Amniotic epithelial cell (primary cell): ENCODE measurements at places on chromosomes 2 and 18.

GRCh38 chr2:20178666-20179465 is 46.1 kb downstream of the SDC1 start:
- no peak for DNase-seq

DNA sequence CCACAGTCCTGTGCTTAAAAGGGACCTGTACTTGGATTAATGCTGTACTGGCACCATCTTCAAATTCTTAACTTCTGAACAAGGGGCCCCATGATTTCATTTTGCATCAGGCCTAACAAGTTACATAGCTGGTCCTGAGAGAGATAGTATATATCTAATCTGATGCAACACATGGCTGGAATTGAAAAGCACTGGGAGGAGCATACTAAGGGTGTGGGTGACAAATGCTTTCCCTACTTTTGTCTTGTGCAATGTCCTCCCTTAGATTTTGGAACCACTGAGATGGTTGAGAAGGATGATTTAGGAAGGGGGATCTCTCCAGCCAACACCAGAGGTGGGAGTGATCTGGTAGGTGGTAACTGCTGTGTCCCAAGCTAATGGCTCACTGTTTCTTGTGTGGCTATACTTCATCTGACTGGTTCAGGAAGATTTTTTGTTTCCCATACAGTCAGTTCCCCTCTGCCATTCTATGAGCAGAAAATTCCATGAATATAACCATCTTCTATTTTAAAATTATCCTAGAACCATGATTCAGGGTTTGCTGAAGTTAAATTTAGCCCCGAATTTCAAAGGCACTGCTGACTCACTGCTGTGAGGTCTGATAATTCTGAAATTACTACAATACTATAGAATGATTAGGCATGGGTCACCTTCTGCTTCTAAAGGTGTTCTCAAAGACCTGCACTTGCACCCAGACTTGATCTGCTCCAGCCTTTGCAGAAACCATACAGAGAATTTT is 108.3 kb upstream of the NCKAP5 start:
- peak; percentile 11 for DNase-seq

- no peak for DNase-seq
Observed at GRCh38 chr2:217736776-217737550, 265.8 kb downstream of the TNS1 start.

DNA sequence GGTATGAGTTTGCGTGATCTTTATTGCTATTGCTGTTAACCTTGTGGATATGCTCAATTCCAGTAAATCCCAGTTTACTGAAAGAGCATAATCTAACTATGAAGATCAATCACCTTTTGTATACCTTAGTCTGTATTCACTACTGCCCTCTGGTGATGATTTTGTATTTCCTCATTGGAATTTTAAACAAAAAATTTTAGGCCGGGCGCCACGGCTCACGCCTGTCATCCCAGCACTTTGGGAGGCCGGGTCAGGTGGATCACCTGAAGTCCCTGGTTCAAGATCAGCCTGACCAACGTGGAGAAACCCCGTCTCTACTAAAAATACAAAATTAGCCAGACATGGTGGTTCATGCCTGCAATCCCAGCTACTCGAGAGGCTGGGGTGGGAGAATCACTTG is 5.1 kb downstream of the COMMD1 start:
- DNase-seq, result no peak

DNA sequence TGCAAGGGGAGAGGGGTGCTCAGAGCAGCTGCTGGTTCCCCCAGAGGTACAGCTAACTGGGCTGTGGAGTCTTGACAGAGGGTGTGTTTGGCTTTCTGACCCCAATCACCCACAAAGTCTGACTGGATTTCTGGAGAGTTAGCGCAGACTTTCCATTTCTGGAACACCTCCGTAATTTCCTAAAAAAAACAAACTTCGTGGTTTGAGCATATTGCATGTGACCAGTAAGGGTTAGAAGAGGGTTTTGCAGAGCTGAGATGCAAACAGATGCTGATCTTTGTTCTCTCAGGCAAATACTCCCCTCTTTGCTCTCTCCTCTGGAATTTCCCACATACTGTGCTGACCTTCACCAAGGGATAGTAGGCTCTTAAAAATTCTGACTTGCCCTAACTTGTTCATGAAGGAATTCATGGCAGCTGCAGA is 44.5 kb upstream of the TMEM247 start:
- no peak for DNase-seq

- no peak for DNase-seq
Observed at GRCh38 chr2:66171530-66171929, 263.4 kb upstream of the MEIS1 start.

GRCh38 chr2:6650311-6650710 is 215.4 kb downstream of the CMPK2 start:
- no peak for DNase-seq

DNA sequence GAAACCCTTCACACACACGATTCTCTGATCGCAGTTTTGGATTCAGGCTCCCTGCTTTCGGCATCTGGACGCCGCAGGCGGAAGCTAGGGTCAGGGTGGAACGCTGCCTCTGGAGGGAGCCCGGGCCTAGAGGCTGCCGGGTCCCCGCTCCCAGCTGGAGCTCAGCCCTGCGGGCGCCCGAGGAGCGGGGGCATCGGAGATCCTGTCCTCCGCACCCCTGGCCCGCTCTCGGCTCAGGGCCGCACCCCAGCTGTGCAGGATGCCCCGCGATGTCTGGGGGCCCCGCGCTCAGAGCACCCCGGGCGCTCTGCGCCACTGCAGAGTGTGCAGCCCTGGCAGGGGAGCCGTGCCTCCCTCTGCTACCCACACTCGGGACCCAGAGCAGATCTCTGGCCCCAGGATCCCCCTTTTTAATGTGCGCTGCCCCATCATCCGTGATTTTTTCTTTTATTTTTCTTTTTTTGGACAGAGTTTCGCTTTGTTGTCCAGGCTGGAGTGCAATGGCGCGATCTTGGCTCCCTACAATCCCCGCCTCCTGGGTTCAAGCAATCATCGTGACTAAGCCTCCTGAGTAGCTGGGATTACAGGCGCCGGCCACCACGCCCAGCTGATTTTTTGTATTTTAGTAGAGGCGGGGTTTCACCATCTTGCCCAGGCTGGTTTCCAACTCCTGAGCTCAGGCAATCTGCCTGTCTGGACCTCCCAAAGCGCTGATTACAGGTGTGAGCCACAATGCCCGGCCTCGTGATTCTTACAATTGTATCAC is 54.8 kb upstream of the TUBA3E start:
- DNase-seq, result no peak

DNA sequence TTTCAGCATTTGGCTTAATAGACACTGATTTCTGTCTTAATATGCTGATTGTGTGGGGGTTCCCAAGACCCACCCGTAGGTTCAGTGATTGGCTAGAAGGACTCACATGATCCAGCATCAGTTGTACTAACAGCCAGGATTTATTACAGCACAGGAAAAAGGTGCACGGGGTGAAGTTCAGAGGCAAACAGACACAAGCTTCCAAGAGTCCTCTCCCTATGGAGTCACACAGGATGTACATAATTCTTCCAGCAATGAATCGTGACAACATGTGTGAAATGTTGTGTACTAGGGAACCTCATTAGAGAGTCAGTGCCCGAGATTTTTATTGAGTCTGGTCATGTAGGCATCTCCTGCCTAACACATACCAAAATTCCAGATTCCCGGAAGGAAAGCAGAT is 52.8 kb downstream of the GALNT1 start:
- peak; percentile 13 for DNase-seq

DNA sequence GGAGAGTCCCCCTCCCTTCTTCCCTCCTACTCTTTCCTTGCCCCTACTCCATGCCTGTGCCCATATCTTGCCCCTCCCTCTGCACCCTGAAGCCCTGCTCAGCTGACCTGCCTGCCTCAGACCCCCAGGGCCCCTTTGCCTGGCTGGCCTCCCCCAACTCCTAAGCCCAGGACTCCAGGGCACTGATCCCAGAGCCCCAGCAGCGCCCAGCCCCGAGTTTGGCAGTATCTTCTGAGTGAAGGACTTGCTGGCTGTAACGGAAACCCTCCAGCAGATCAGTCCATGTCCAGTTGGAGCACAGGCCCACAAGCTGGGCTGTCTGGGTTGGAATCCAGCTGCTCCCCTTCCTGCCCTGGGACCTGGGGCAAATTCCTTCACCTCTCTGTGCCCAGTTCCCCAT is 46.0 kb downstream of the MCFD2 start:
- no peak for DNase-seq

GRCh38 chr18:1267021-1267420 is 362.4 kb downstream of the ADCYAP1 start:
- DNase-seq, result no peak

DNA sequence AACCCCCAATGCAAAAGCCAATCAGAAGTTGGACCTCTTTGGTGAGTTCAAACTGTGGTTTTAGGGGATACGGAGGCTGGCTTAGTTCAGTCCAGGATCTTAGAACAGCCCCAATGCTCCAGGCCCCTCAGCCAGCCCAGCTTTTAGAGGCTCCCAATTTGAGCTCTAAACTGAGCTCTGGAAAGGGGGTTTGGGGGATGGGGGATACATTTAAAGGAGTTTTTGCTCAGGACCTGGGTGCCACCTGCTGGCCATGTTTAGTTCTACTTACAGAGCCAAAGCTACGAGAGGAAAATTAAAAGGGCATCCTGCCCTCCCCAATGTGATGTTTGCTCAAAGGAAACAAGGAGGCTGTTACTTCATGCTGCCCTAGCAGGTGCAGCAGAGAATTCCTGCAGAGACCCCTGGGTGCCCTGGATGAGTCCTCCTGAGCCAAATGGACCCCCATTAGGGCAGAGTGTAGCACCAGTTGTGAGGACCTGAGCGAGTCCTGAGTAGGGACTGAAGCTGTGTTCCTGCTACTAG is 15.9 kb upstream of the TMEM214 start:
- DNase-seq, result peak; percentile 62

DNA sequence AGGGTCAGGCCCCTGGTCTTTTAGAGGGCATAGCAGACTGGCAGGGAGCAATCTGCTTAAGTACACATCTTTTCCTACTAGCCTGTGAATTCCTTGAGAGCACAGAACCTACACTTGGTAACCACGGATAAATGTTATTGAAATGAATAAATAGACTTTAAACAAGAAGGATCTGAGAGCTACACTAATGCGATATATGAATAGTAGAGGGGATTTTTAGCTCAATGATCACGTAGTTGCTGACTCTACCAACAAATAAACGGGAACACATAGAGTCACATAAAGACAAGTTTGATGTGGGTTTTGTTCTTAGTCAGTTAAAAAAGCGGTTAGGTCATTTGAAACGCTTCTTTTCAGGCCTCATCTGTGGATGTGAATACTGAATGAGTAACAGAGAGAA is 290.3 kb upstream of the CCDC68 start:
- no peak for DNase-seq

DNA sequence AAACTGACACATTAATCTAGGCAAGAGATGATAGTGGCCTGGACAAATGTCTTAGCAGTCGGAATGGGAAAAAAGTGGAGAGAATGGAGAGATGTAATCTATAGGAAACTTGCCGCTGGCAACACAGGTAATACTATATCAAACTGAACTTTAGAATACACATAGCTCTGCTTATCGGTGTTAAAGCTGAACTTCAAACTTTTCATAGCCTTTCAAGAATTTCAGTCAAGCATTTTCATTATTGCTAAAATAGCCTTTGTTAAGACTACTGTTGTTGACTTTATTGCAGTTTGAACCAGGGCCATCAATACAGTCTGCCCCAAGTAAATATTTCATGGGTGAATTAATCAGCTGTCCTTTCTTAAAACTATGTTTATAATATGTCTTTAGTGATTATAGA is 12.9 kb upstream of the CHST9 start:
- DNase-seq, result no peak

- DNase-seq, result peak; percentile 76
Observed at GRCh38 chr2:46701152-46701551, 214.5 kb downstream of the MCFD2 start.

DNA sequence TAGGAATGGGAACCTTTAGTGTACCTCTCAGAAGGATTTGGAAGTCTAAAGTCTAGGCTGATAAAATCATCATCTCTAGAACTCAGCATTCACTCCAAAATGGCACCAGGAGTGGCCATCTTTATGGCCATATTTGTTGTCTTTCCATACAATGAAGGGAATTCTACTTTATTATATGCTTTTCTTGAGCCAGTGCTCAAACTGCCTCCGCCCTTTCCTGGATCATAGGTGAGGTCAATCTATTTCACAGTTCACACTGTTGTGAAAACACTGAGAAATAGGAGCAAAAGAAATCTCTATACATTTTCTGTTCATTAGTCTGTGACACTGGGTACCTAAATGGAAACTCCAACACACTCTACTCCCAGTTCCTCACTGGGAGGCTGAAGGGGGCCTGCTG is 55.6 kb downstream of the SP110 start:
- no peak for DNase-seq

- peak; percentile 82 for DNase-seq
Observed at GRCh38 chr2:11155381-11156035, at the start of gene SLC66A3. SLC66A3 (plus strand) TSS chr2:11155467; CDS start chr2:11155547, 80 bp downstream.

DNA sequence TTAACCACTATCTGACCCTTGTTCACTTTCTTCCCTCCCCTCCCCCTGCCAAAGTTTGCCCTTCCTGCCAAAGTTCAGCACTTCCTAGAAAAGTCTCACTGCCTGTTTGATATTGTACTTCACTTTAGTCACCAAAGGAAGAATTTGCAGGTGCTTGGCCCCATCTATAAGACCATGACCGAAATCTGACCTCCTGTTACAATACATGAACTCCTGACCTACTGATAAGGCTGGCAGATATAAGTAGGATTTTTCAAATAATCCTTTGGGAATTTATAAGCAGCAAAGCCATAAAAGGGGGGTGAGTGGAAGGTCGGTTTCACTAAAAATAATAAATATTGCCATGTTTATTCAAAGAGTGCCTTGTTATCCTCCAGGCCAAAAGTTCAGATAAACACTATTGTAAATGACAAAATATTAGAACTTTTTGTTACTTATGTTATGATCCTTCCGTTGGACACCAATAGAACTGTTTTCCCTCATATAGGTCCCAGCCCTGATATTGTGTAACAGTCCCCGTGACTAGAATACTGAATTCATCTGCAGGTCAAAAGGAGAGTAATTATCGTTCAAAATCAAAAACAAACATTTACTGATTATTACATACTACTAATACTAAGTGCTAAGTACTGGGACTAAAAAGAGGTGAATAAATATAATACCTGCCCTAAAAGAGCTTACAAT is 277.6 kb downstream of the EXOC6B start:
- DNase-seq, result peak; percentile 42

DNA sequence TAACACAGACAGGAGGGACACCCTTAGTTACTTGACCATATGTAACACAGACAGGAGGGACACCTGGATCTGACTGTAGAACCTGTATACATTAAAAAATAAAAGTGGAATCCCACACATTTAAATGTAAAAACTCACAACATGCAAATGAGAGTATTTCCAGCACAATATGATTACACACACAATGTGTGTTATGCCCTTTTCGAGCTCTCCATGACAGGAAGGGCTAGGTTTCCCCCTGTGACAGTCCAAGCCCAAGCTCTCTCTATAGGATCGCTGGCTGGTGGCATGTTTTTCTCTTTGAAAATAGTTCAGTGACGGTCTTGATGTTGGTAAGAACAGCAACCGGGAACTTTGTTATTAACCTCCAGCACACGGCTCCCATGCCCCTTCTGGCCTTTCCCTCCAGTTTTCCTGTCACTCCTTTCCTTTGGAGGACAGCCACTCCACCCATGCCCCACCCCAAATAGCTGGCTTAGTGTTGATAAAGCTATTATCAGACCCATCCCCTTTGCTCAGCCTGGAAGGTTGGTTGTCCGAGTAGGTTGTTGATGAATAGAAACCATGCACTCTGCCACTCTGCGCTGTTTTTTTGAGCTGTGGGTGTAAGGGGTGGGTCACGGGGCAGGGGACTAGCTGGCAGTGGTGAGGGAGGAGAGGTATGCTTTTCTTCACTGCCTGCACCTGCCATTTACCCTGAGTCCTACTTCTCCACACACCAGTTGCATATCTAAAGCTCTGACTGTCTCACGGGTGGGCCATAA is 2.7 kb downstream of the RASGRP3 start:
- DNase-seq, result no peak
